Testis (tissue), 5 donors: ENCODE measurements at places on chromosomes 12 and 14. TPM values are rescaled to one million over a fixed set of nuclear protein-coding genes. Genes with fewer than 3 reads are reported as not detected.
A peak's percentile ranks its signal among the peaks of the same experiment; 100 is the strongest.

- peaks cover 5% of the 10 kb centered on the region for H3K4me1 ChIP-seq
- H3K4me3 ChIP-seq: no peak overlapping the region
- DNase-seq: no peak
- no peak overlapping the region for H3K27ac ChIP-seq
- no peaks in the 10 kb centered on the region for H3K27me3 ChIP-seq
- H3K36me3 ChIP-seq: no peaks in the 10 kb centered on the region
Measured at GRCh38 chr14:93135399-93135798, 19.7 kb upstream of the ITPK1 start.

- peaks cover 7% of the 10 kb centered on the region for H3K4me1 ChIP-seq
- no peaks in the 10 kb centered on the region for H3K27me3 ChIP-seq
- H3K36me3 ChIP-seq: no peaks in the 10 kb centered on the region
- H3K27ac ChIP-seq: peak overlapping the region; percentile 60
Measured at GRCh38 chr14:70601162-70601561, 707 bp upstream of the MED6 start.

DNA sequence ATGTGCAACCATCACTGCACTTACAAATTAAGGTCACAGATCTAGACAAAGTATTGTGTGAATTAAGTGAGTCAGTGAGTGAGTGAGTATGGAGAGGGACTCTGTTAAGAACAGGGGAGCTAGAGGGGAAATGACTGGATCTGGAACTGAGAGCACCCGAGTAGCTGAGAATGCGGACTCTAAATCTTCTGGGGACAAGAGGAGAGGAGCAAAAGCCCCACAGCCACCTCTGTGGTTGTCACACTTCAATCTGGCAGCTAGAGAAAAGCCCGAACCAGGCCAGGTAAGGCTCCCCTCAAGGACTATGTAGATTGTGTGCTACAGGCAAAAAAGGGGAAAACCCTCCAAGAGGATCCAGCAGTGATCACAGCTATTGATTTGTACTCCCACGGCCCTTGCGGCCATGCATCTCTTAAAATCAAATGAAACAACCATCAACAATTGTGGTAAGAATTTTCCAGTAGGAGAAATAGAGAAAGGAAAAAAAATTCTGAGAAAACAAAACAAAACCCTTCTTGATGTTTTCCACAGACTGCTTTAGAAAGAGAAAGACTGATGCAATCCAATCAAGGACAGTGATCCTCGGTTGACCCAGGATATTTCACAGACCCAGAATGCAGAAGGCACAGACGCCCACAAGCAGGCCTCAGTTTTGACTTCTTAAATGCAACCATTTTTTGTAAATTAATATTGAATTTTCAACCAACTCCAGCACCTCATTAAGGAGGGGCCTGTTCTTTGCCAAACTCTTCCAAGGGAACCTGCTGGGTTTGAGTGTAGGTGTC lies 109.6 kb downstream of the SLC38A6 start:
- H3K36me3 ChIP-seq: no peaks in the 10 kb centered on the region
- H3K27me3 ChIP-seq: no peaks in the 10 kb centered on the region
- DNase-seq: no peak
- H3K4me3 ChIP-seq: no peak overlapping the region

GRCh38 chr12:95805864-95806671 lies 15.5 kb upstream of the NTN4 start:
- H3K36me3 ChIP-seq: no peaks in the 10 kb centered on the region
- no peaks in the 10 kb centered on the region for H3K4me1 ChIP-seq
- DNase-seq: no peak
- no peaks in the 10 kb centered on the region for H3K27me3 ChIP-seq
- H3K4me3 ChIP-seq: no peak overlapping the region
- no peak overlapping the region for H3K27ac ChIP-seq

DNA sequence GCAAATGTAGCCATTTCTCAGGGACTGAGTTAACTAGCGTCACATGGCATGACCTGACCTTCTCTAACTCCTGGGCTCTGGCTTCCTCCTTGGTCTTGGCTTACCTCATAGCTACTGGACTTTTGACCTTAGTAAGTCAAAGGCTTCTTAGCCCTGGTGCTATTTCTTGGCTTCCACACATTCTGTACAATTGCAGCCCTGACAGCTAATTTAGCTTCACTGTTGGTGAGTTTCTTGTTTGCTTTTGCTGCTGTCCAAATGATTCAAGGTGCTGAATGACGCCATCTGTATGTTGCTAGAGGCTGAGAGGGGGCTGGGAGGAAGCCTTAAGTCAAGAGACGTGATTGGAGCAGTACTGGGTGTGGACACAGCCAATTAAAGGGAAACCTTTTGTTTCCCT lies 202.7 kb downstream of the PRKD1 start:
- no peak for DNase-seq
- no peaks in the 10 kb centered on the region for H3K27me3 ChIP-seq
- no peaks in the 10 kb centered on the region for H3K36me3 ChIP-seq
- no peak overlapping the region for H3K27ac ChIP-seq
- H3K4me1 ChIP-seq: no peaks in the 10 kb centered on the region

DNA sequence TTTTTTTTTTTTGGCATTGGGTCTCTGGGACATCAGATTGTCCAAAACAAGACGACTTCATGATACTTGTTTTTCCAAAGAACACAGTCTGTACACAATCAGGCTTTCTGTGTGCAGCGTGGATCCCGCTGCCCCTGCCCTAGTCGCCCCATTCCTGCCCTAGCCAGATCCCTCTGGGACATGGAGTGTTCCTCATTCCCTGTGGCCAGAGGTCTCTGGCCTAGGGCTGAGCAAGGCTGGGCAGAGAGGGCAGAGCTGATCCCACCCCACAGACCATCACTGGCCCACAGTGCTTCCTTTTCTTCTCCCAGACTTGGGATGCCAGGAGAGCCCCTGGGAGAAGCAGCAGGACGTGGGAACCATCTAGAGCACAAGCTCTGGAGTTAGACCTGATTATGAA lies 20.9 kb upstream of the EIF2B2 start:
- H3K27me3 ChIP-seq: no peaks in the 10 kb centered on the region
- DNase-seq: peak; percentile 7
- no peaks in the 10 kb centered on the region for H3K4me1 ChIP-seq
- no peaks in the 10 kb centered on the region for H3K36me3 ChIP-seq

NXPH4 gene
- 1.8 TPM for polyA plus RNA-seq

DNA sequence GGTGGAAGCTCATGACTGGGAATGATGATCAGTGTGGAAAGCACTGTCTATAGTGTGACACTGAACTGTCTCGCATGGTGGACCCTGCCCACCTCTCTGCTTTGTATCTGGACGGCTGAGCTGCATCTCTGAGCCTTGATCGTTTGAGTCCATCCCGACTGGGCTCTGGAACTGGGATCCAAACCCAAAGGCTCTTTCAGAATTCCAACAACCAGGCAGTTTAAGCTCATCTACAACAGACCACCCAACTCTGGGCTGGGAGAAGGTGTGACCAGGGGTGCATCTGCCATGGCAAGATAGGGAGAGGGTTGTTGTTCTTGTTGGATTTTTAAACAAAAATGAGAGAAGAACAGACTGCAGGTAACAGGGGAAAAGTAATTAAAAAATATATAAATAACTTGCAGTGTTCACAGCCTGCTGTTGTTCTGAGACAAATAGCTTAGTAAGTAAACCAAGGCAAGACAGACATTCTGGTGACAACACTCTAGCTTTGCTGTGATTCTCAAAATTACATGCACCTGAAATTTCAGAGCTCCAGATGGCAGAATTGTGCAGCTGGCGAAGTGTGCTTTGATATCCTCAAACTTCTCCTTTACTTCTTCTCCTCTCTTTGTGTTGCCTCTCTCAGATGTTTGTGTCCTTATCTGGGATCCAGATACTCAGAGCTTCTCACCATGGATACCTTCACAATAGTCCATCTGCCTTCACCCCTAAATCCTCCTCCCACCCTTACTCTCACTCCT lies 209.6 kb downstream of the EMP1 start:
- DNase-seq: no peak
- H3K4me3 ChIP-seq: no peak overlapping the region
- no peaks in the 10 kb centered on the region for H3K27me3 ChIP-seq

SLC25A21 gene
- 4.4 TPM for polyA plus RNA-seq

- no peak for DNase-seq
- H3K4me3 ChIP-seq: no peak overlapping the region
- H3K27me3 ChIP-seq: no peaks in the 10 kb centered on the region
- H3K4me1 ChIP-seq: no peaks in the 10 kb centered on the region
Measured at GRCh38 chr12:28378736-28379135, 188.5 kb downstream of the CCDC91 start.

DNA sequence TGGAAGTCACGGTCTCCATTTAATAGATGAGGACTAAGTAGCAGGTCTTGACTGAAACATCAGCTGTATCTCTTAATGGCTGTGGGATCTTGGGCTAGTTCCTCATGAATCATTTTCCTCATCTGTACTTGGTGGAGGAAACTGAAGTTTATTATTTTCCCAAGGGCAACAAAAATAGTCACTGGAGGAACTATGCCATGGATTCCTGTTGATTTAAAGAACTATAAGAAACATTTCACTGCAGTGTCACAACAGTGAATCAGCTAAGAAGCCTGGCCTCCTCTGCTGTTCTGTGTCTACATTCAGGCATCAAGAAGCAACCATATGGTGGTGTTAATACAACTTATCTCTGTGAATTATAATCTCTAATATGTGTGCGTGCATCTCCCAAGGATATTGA lies 200.5 kb downstream of the STXBP6 start:
- H3K4me3 ChIP-seq: no peak overlapping the region
- no peaks in the 10 kb centered on the region for H3K36me3 ChIP-seq

- no peaks in the 10 kb centered on the region for H3K36me3 ChIP-seq
- no peak overlapping the region for H3K4me3 ChIP-seq
- H3K27ac ChIP-seq: peak overlapping the region; percentile 58
- no peak for DNase-seq
Measured at GRCh38 chr12:123142921-123143735, 7.8 kb downstream of the PITPNM2 start.

DNA sequence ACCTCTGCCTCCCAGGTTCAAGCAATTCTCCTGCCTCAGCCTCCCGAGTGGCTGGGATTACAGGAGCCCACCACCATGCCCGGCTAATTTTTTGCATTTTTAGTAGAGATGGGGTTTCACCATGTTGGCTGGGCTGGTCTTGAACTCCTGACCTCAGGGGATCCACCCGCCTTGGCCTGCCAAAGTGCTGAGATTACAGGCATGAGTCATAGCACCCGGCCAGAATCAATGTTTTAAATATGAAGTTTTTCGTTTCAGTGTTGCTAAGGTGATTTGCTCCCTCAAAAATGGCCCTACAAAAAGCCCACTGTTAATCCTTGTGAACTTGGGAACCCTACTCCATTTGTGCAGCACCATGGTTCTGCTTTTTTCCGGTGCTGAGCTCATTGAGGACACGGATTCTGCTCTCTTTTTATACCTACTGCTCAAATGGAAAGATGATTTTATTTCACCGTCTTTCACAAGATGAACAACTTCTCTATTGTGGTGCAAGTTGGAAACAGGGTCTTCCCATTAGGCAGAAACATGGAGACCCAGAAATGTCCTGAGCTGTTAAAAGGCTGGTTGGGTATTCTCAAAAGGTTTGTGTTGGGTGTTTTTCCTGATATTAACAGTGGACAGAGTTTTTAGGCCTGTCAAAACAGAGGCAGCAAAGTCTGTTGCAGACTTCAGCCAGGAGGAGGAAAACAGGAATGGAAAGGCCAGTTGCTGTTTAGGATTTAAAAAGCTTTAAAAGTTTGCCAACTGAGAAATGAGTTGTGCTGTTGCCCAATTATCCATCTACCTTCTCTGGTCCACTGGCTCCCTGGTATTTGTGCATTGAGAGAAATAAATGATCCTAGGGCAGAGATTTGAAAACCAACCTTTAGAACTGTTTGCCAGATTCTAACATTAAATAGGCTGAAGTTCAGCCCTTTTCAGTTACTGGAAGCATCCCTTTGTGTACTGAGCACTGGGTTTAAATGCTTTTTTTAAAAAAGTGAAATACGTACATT lies 85.8 kb downstream of the ATP23 start:
- no peaks in the 10 kb centered on the region for H3K36me3 ChIP-seq
- no peak for DNase-seq
- H3K4me3 ChIP-seq: no peak overlapping the region

DNA sequence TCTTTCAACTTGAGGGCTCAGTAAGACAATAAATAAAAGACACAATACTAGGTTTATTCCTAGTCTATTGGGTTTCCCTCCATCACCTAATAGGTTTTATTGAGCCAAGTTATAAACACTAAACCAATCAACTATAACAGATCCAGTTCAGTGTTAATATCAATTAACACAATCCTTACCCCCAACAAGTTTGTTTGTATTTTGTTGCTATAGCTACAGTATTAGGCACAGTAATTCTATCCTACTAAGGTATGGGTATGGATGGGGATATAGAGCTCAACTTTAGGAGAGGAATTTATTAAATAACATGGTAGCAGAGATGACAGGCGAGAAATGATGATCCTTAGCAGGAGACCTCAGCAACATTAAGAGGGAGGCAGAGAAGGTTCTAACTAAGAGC lies 13.3 kb downstream of the PPP4R3A start:
- peaks cover 35% of the 10 kb centered on the region for H3K4me1 ChIP-seq
- no peaks in the 10 kb centered on the region for H3K36me3 ChIP-seq
- no peak overlapping the region for H3K27ac ChIP-seq

KRT6C gene
- not detected for polyA plus RNA-seq

PCED1B gene
- polyA plus RNA-seq: 30.0 TPM

DNA sequence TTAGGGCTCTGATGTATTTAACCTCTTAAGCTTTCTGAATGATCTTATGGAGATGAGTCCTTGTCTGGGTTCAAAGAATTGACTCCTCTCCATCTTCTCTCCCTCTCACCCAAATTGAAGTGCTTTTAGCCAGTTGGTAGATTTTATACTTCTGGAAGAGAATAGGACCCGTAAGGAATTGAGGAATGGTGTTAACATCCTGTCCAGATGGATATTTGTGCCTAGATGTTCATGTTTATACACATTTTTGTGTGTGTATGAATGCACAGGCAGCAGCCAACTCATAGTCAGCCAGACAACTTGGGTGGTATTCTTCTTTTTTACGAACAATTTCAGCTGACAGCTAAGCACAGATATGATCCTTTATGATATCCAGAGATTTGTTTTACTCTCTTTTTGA lies 449.6 kb upstream of the RGS6 start:
- no peak for DNase-seq
- H3K4me1 ChIP-seq: no peaks in the 10 kb centered on the region
- H3K27me3 ChIP-seq: no peaks in the 10 kb centered on the region
- no peaks in the 10 kb centered on the region for H3K36me3 ChIP-seq
- no peak overlapping the region for H3K27ac ChIP-seq

- no peak overlapping the region for H3K4me3 ChIP-seq
- DNase-seq: no peak
- no peaks in the 10 kb centered on the region for H3K27me3 ChIP-seq
- no peaks in the 10 kb centered on the region for H3K36me3 ChIP-seq
Measured at GRCh38 chr12:105935106-105935505, 203.6 kb downstream of the NUAK1 start.

DNA sequence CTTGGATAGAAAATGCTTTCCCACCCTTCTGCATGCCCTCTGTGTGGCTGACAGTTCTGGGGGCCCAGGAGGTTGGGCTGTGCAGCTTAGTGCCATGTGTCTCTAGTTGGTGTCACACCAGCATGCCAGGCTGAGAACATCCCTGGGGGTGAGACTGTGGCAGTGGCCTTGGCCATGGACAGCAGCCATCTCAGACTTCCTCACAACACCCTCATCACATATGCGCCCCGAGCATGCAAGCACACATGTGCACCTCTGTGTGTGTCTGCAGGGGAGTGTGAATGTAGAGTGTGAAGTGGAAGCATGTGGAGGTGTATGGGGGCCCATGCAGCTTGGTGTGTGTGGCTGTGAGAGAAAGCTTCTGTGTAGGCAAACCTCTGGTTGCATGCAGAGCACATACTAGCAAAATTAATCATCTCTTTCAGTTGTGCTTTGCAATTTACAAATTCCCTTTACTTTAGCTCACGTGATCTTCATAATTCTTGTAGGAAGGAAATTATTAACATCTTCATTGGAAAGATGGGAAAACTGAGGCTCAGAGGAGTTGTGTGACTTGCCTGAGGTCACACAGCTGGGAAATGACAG lies 8.4 kb downstream of the ASIC1 start:
- H3K4me1 ChIP-seq: no peaks in the 10 kb centered on the region
- H3K27me3 ChIP-seq: no peaks in the 10 kb centered on the region
- DNase-seq: no peak

IL26 gene
- not detected for polyA plus RNA-seq

SERPINA12 gene
- not detected for polyA plus RNA-seq
